ENCODE measurements at places on chromosomes 3 and 15. TPM values are rescaled to one million over a fixed set of nuclear protein-coding genes. Genes with fewer than 3 reads are reported as not detected.

GRCh38 chr15:56184516-56184915 lies 59.2 kb downstream of the RFX7 start:
- no peak for DNase-seq

GRCh38 chr3:35659768-35660167 lies 20.4 kb downstream of the ARPP21 start:
- no peak for DNase-seq

DNA sequence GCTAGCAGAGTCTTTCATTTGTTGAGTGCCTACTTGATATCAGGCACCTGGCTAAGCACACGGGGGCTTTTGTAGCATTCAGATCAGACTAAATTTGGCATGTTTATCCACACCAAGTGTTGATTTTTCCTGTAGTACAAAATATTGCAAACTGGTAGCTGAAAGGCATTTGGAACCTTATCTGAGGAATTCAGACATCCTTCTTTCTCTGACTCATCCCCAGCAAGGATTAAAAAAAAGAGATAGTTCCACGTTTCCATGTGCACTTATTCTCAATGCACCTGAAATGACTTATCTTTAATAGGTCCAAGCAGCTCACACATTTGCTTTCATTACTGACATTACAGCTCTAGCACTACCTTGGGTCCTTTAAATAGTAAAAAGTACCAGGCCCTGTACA lies 786.0 kb upstream of the GRM7 start:
- DNase-seq, result no peak

- DNase-seq, result no peak
Measured at GRCh38 chr3:16667633-16668032, 62.4 kb upstream of the DAZL start.

Gene GADL1
- total RNA-seq, result not detected

GRCh38 chr3:64836097-64836496 lies 148.3 kb upstream of the ADAMTS9 start:
- DNase-seq, result no peak

DNA sequence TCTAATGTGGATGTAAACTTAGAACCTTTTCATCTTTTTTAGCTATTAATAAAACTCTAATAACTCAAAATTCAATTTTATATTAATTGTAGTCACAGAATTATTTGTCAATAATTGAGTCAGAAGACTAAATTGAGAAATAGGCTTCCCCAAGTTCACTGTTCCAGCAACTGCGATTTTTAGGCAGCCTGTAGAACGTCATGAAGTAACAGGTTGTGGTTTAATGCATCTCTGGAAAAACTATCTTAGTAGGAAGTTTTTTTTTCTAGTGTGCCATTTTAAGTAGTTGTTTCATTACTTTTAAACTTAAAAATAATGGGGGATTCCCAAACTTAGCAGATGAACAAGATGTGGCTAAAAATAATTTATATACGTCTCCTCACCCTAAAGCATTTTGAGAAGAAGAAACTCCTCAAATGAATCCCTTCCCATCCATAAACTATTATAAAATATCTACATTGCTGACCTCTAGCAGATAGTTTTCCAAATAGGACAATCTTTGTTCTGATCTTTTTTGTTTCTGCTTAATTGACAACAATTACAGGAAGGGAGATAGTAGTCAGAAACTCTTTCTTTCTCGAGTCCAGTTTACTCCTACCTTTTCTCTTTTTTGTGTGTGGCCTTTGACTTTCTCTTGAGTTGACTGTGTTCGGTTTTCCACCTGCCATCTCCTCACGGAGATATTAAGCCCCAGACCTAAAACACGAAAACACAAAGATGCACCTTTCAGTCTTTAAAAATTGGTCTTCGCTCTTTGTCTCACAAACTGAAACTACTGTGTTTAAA lies 43.1 kb downstream of the LRCH3 start:
- no peak for DNase-seq

Gene C3orf22
- total RNA-seq, result not detected

DNA sequence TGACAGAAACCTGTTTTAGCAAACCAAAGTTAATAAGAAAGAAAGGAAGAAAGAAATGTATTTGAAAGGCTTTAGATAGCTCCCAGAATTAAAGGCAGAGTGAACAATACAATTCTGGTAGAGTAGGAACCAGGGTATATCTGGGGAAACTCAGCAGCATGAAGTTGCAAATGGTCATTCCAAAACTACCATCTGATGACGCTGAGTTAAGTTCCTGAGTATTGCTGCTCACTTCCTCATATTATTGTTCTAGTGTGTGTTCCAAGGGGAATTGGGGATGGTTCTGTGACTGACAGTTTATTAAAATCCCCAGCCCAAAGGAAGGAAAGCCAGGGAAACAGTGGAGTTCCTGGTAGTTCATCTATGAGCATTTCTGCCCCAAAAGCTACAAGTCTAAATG lies 88.3 kb upstream of the FRMD4B start:
- DNase-seq, result no peak

- DNase-seq, result no peak
Measured at GRCh38 chr3:86950717-86951116, 40.2 kb downstream of the VGLL3 start.

Gene RSRC1
- total RNA-seq, result 39.6 TPM

Gene OCA2
- total RNA-seq, result not detected

GRCh38 chr3:186247821-186248814 lies 113.9 kb downstream of the DGKG start:
- no peak for DNase-seq

- no peak for DNase-seq
Measured at GRCh38 chr15:89893027-89893426, 767 bp downstream of the AP3S2 start.

- DNase-seq, result no peak
Measured at GRCh38 chr3:193997228-193998122, 138.5 kb upstream of the HES1 start.

GRCh38 chr3:55570271-55570711 lies 83.2 kb upstream of the WNT5A start:
- no peak for DNase-seq

- DNase-seq, result no peak
Measured at GRCh38 chr15:26893351-26894065, 26.6 kb downstream of the GABRA5 start.

Gene KCTD6
- total RNA-seq, result 11.9 TPM

DNA sequence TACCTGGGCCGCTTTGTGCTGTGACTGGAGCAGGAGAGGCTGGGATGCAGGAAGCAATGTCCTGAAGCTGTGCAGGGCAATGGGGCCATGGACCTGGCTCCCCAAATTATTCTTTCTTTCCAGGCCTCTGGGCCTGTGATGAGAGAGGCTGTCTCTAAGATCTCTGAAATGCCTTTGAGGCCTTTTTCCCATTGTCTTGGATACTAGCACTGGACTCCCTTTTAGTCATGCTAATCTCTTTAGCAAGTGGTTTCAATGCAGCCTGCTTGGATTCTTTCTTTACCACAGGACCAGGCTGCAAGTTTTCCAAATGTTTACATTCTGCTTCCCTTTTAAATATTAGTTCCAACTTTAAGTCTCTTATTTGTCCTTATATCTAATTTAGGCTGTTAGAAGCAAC lies 64.8 kb upstream of the SGO1 start:
- DNase-seq, result no peak

Gene GPR156
- total RNA-seq, result 0.79 TPM

Gene GCSAM
- total RNA-seq, result 0.47 TPM

GRCh38 chr3:47989981-47990440 lies 26.2 kb downstream of the MAP4 start:
- DNase-seq, result peak; percentile 31

DNA sequence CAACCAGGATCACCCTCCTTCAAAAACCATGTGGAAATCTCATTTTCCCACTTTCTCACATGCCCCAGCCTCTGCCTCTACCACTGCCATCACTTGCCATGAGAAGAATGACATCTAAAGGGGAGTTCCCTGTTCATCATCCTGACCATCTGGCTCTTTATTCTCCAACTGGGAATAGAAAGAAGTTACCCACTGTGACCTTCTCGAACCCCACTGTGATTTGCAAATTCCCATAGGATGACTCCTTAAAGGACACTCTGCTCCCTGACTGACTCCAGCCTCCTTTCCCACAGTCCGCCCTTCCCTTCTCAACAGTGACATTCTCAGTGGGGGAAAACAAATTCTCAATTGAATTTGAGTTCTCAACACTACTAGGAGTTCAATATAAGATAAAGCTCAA lies 440.5 kb downstream of the NR2F2 start:
- no peak for DNase-seq

DNA sequence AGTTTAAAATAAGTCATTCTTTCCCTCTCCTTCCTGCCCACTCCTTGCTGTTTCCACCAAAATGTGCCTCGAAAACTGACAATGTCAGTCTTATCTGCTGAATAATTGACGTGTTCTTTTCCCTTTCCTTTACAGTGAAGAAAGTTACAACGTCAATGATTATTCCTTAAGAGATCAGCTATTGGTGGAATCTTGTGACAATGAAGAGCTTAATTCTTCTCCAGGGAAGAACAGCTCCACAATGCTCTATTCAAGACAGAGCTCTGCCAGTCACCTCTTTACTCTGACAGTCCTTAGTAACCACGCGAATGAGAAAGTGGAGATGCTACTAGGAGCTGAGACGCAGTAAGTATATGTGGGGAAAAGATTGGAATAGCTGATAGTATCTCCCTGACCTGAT lies 84.1 kb downstream of the DHX36 start:
- DNase-seq, result no peak

DNA sequence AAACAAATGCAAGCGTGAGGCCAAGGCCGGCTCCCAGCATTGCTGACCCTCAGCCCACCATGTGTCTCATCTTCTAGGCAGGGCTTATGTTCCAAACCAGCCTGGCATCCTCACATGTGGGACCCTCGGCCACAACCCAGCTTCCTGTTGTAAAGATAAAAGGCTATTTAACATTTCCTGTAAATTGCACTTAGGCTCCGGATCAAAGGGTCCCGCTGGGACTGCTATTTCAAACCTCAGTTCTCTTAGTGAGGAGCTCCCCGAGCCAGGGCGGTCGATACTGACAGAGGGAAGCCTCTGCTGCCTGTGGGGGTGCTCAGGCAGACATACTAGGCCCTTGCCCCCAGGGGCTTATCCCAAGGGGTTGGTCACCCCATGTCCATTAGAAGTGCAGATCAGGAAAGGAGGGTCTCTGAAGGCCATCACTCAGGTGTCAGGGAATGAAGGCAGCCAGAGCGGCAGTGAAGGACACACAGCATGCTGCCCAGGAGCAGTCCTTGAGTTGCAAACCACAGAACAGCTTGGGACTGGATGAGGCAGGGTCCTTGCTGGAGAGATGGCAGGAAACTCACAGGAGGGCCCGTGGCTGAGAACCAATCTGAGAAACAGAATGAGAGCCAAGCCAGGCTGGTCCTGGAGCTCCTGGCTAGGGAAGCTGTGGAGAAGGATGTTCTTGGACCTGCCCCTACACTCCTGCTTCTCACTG lies 239.9 kb downstream of the TLE3 start:
- DNase-seq, result no peak

Gene LCTL
- not detected for total RNA-seq

Gene C3orf62
- 13.7 TPM for total RNA-seq
